ENCODE measurements at places on chromosomes 12 and 14.
A peak's percentile ranks its signal among the peaks of the same experiment; 100 is the strongest.

GRCh38 chr14:22667881-22668280, 23.7 kb upstream of the OR6J1 start:
- DNase-seq: no peak

GRCh38 chr12:12294215-12295005, 27.6 kb upstream of the LRP6 start:
- DNase-seq: no peak

DNA sequence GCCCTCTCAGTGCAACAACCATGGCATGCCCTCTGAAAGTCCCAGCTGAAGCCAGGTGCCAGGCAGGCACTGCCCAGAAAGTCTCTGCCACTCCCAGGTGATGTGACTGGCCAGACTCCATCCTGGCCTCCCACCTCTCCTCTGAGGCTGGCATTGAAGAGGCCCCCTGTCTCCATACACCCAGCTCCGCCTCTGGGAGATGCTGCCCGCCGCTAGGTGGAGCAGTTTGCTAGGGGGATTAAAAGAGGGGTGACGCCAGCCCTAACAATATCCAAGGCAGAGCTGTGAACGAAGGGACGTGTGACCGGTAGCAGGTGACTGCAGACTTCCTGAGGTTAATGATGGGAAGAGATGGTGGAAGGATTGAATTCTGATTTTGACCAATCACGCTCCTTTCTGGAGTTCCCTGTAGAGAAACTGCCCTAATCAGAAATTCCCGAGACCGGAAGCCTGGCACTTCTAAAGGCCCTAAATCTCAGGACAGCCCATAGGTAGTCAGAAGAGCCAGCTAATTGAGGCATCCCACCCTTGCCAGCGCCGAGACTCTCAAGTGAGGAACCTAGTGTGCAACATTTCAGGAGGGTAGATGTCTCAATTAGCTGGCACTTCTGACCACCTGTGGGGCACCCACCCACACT, 8.3 kb upstream of the PLEK2 start:
- DNase-seq: no peak

DNA sequence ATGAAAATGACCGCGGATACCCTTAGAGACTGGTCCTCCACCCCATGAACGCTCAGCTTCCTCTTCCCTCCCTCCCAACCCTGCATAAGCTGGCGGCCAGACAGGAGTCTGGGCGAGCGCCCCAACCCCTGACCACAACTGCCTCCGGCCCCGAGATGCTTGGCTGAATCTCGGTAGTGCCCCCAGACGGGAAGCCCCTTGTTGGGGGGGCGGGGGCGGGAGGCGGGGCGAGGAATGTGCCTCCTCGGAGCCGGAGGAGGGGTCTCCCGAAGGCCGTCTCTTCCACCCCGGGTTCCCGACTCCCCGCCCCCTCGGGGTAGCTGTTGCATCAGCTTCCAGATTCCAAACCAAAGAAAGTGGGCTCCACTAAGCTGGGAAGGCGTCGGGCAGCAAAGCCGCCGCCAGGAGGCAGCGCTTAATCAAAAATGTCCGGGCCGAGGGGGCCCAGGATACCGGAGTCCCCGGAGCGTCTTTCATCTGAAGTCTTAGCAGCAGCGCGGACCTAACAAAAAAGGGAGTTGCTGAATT, 7.1 kb upstream of the MRPL52 start:
- peak; percentile 28 for DNase-seq

- no peak for DNase-seq
These were observed 16.8 kb downstream of the OR4K1 start for GRCh38 chr14:19947413-19948090.

GRCh38 chr12:92003701-92004100, 141.9 kb downstream of the BTG1 start:
- no peak for DNase-seq

GRCh38 chr14:71451501-71451900, 480.7 kb upstream of the RGS6 start:
- no peak for DNase-seq

DNA sequence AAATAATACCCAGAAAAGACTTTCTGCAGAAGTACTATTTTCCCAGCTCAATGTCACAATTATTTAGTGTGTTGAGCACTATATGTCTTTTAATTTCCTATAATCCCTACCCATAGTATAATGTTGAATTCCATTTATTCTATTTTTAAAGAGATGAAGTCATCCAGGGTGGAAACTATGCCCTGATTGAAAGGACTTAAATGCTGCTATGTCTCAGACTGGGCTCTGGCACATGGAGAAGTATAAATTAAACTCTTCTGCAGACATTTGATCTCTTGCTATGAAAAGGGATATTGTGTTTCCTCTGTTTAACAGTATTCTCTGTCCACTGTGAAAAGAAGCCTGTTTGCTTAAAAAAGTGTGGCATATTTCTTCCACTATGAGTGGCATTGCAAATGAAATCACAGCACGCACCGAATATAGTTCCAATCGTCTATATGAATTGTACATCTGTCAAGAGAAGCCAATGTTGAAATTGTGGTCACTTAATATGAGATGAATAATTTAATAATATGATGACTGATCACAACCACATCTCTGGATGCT, 192.3 kb downstream of the BCAT1 start:
- DNase-seq: no peak

- no peak for DNase-seq
These were observed 53.8 kb downstream of the SCARB1 start for GRCh38 chr12:124809878-124810277.

GRCh38 chr12:38399711-38400206, 83.2 kb downstream of the ALG10B start:
- no peak for DNase-seq

GRCh38 chr12:51293696-51294095, 23.5 kb upstream of the SMAGP start:
- DNase-seq: no peak

DNA sequence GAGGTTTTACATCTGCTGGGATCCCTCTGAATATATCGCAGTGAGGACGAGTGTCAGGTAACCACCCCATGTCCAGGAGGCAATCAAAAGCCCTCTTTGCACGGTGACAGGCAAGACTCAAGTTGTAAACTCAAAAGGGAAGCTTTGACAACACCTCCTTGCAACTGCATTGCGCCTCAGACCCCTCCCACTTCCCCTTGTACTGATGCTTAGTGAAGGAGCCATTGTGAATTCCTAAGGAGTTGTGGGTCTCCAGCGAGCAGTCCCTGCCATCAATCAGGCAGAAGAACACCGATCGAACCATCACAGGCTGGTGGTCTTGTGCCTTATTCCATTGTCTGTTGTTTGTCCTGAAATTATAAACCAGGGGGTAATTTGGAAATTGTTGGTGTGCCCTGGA, 112.6 kb downstream of the CCDC60 start:
- DNase-seq: no peak

Measured in DMS153 (cell line).